Breast epithelium (tissue), 4 donors: ENCODE measurements at places on chromosomes 12 and 14. TPM values are rescaled to one million over a fixed set of nuclear protein-coding genes. Genes with fewer than 3 reads are reported as not detected.

ACOT4 gene
- 3.7 TPM for total RNA-seq

IFI27L1 gene
- total RNA-seq: 10.6 TPM

GLIPR1L2 gene
- total RNA-seq: 6.3 TPM

HELB gene
- 11.1 TPM for total RNA-seq

HNF1A gene
- total RNA-seq: not detected

BDKRB1 gene
- not detected for total RNA-seq

DNA sequence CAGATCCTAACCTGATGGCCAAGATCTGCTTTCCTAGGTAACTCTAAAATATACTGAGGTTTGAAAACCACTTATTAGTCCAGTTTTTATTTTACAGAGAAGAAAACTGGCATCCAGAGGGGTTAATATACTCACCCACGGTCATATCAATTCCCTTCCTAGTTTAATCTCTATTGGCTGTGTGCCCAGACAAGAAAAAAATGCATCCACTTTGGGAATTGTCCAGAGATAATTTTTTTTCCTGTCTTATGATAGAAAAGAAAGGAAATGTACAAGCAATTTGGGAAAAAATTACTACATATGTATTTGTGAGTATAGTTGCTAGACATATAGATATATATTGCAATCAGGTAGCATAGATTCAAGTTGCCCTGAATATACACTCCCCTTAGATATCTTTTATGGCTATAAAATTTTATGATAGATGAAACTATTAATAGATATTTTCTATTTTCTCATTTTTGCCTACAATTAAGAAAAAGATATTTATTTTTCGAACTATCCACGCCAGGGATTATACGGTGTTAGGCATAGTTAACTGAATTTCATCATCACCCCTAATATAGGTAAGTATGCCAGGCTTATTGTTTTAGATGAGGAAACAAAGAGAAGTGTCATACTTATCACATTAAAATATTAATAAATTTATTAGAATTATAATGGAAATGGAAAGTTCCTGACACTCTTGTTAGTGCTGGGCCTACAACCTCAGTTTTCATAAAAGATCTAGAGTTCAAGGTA, 100.5 kb upstream of the SLC38A2 start:
- H3K36me3 ChIP-seq: no peaks in the 10 kb centered on the region
- H3K27me3 ChIP-seq: no peaks in the 10 kb centered on the region
- peak overlapping the region; percentile 79 for H3K27ac ChIP-seq
- no peak overlapping the region for H3K4me3 ChIP-seq
- no peak for DNase-seq
- no peaks in the 10 kb centered on the region for H3K4me1 ChIP-seq

GRCh38 chr14:76077340-76077739, 74.4 kb upstream of the GPATCH2L start:
- H3K27ac ChIP-seq: no peak overlapping the region
- H3K4me1 ChIP-seq: no peaks in the 10 kb centered on the region
- H3K4me3 ChIP-seq: no peak overlapping the region
- DNase-seq: no peak

DNA sequence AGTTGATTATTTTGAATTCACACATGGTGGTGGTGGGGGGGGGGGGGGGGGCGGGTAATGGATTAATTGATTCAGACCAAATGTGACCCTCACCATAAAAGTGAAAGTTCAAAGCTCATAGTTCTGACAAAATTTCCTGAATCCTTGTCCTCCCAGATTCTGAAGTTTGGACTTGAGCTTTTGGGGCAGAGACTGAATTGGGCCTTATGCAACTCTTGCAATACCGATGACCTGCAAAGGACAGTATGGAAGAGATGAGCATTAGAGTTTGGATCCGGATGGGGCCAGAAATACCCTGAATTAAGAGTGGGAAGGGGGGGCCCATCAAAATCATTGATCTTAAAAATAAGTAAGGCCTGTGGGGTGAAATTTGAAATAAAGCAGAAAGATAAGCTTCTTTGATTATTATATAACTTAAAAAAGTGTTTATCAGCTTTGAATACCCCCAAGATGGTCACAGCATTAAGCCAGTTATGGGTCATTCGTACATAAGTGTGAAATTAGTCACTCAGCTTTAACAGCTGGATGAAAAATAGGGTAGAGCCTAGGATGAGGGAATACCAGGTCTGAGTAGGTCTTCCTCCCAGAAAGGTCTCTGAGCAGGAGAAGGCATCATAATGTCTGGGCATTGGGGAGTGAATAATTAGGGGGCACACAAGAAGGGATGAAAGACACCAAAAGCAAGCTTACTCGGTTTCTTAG, 2.1 kb upstream of the PYGL start:
- H3K4me3 ChIP-seq: no peak overlapping the region
- H3K27ac ChIP-seq: no peak overlapping the region
- no peaks in the 10 kb centered on the region for H3K4me1 ChIP-seq
- DNase-seq: no peak
- H3K36me3 ChIP-seq: no peaks in the 10 kb centered on the region

- H3K36me3 ChIP-seq: no peaks in the 10 kb centered on the region
- H3K27me3 ChIP-seq: no peaks in the 10 kb centered on the region
- H3K4me3 ChIP-seq: no peak overlapping the region
- no peak for DNase-seq
- no peak overlapping the region for H3K27ac ChIP-seq
Measured at GRCh38 chr12:29572464-29572863, 75.0 kb upstream of the OVCH1 start.

GRCh38 chr12:57029457-57029856, 13.1 kb upstream of the TAC3 start:
- H3K36me3 ChIP-seq: no peaks in the 10 kb centered on the region
- no peaks in the 10 kb centered on the region for H3K4me1 ChIP-seq
- H3K27ac ChIP-seq: no peak overlapping the region
- H3K4me3 ChIP-seq: no peak overlapping the region
- no peaks in the 10 kb centered on the region for H3K27me3 ChIP-seq

DNA sequence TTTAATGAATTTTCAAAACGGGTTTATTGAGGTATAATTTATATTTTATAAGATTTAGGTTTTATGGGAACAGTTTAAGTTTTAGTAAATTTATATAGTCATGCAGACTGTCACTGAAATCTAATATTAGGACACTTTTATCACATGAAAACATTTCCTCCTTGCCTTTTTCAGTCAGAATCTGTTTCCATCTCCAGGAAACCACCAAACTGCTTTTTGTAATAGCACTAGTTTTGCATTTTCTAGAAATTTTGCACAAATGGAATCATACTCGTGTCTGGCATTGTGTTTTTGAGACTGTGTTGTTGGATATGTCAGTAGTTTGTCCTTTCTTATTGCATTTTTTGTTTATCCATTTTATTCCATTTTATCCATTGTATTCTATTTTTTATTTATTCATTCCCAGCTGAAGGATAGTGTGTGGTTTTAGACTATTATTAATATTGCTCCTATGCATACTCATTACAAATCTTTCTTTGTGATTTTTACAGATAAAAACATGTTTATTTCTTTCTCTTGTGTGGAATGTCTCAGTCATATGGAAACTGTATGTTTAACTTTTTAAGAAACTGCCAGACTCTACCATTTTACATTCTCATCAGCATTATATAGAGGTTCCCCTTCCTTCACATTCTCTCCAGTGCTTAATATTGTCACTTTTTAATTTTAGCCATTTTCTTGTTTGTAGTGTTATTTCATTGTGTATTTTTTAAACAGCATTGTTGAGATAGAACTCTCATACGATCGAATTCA, 26.5 kb downstream of the PALS1 start:
- H3K27me3 ChIP-seq: no peaks in the 10 kb centered on the region
- H3K36me3 ChIP-seq: no peaks in the 10 kb centered on the region
- no peak overlapping the region for H3K27ac ChIP-seq
- no peak overlapping the region for H3K4me3 ChIP-seq
- H3K4me1 ChIP-seq: peaks cover 16% of the 10 kb centered on the region

- no peaks in the 10 kb centered on the region for H3K27me3 ChIP-seq
- DNase-seq: no peak
- no peak overlapping the region for H3K27ac ChIP-seq
- no peaks in the 10 kb centered on the region for H3K36me3 ChIP-seq
- H3K4me1 ChIP-seq: no peaks in the 10 kb centered on the region
Measured at GRCh38 chr12:54068418-54069070, 14.9 kb downstream of the HOXC4 start.
